GM04503 (cell line): ENCODE measurements at places on chromosomes 1 and 21.
A peak's percentile ranks its signal among the peaks of the same experiment; 100 is the strongest.

DNA sequence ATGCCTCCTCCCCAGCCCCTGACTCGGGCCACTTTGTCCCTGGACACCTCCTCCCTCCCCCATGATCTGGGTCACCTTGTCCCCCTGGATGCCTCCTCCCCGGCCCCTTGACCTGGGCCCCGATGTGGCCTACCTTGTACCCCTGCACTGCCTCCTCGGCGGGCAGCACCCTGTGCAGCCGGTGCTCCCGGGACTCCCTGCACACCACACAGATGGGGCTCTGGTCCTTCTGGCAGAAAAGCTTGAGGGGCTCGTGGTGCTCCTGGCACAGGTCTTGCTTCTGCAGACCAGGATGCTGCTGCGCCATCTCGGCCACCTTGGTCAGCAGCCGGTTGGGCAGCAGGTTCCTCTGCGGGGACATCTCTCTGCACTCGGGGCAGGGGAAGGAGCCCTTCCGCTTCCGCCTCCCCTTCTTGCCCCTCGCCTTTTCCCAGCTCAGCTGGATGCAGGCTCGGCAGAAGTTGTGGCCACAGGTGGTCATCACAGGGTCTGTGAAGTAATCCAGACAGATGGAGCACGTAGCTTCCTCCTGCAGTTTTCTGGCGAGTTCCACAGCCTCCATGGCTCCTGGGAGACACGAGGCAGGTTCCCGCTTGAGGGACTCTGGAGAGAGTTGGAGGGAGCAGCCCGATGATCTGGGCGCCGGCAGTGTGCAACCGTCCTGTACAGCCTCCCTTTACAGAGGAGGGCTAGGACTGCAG lies 2.0 kb downstream of the TRIM17 start:
- DNase-seq = no peak

GRCh38 chr1:15459771-15460707 lies 3.5 kb downstream of the CELA2A start:
- no peak for DNase-seq

DNA sequence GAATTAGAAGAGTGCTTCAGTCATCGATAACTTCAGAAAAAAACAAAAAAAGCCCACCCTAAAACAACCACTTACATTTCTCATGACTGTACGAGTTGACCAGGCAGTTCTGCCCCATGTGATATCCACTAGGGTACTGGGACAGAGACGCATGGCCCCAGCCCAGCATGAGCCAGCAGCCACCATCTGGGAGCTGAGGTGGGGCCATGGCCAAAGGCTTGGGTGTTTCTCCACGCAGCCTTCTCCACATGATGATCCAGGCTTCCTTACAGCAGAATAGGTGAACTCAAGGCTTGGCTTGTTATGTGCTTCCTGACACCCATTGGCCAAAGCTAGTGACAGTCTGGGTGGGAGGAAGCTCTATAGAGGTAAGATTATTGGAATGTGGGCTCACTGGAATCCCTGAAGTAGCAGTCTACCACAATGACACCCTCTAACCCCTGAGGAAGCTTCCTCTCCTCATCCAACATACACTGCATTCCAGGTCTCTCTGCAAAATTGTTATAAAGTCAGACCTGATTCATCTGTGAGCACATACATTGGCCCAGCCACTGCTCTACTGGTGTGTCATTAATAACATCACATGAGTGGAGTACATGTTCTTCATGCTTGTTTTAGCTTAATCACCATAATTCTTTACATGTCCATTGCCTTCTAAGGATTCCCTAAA lies 66.3 kb upstream of the NTPCR start:
- no peak for DNase-seq

DNA sequence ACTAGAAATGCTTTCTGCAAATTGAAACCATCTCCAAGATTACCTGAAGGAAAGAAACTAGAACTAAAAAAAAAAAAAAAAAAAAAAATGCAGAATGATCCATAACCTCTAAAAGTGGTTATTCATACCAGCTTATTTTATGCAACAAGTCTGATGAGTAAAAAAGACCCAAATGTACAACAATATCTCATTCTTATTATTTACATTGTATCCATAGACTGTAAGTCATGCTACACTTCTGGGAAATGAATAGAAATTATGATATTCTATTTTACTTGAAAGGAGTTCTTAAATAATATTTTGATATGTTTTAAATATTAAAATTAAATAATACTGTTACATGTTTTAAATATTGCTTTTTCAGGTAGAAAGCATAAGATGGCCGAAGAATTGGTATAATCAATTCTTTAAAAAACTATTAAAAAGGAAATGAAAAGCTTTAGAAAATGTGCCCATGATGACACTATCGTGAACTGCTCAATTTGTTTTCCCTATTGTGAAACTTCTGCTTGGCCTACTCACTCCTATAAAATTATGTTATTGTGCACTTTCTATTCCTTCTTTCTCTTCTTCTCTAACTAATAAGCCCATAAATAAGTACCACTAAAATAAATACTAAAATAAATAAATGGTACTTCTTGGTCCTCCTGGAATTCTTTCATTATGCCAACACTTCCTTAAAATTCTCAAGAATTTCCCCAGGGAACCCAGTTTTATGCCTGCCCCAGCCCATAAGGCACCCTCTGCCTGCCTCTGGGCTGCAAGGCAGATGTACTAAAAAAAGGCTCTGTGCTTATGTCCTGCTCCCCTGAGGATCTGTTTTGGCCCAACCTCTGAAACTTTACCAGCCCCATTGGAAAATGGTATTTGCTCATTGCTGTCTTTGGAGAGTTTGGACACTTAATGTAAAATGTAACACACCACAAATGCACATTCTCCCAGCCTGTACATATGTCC lies 18.1 kb downstream of the SAMSN1 start:
- no peak for DNase-seq

DNA sequence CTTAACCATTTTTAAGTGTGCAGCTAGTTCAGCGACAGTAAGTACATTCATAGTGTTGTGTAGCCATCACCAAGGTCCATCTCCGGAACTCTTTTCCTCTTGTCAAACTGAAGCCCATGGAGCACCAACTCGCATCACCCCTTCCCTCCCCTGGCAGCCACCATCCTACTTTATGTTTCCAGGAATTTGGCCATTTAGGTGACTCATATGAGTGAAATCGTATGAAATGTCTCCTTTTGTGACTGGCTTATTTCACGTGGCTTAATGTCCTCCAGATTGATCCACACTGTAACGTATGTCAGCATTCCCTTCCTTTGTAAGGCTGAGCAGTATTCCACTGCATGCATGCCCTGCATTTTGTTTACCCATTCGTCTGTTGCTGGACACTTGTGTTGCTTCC lies 2.5 kb downstream of the COL6A2 start:
- DNase-seq = peak; percentile 67

DNA sequence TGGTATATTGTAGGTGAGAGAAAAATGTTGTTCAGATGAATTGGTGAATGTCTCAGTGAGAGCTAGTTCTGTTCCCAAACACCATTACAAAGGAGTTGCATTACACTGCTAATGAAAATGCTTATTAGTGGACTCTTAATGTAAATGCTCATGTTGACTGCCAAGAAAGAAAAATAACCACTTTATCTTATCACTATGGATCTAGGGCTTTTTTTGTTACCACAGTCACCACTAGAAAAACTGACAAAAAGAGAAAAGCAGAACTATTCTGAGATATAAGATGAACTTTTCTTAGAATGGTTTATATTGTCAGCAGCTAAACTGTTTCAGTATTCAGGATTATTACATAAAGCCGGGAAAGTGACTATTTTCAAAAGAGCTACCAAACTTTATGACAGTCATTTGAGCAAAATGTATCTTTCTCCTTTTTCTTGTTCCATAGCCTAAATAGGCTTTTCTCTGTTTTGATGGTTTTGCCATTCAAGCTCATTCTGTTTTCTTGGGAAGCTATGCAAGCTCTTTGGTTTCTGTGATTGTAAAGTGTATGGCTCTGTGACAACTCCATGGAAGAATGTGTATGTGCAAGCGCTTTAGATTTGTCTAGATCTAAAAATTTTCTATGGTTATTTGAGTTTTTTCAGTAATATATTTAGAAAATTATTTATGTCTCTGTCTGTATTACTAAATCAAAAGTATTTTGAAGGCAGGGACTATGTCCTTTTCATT lies 64.2 kb upstream of the DPH5 start:
- no peak for DNase-seq

DNA sequence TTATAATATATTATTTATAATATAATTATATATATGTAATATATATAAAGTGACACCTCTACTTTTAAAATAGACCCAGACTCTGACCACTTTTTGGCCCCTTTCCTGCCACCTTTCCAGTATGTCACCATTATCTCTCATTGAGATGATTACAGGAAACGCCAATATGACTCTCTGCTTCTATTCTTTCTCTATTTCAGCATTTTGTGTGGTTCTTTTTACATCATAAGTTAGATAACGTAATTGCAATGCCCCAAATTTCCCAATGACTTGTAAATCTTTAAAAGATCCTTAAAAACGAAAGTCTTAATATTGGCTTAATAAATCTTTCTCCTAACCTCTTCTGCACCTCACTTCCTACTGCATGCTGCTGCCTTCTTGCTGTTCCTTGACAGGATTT lies 8.1 kb upstream of the GBP5 start:
- no peak for DNase-seq

GRCh38 chr1:201739492-201740085 lies 89.4 kb upstream of the IPO9 start:
- no peak for DNase-seq

- DNase-seq = no peak
Measured at GRCh38 chr1:64187646-64188045, 15.8 kb upstream of the UBE2U start.

- DNase-seq = no peak
Measured at GRCh38 chr1:51627672-51628071, 10.8 kb downstream of the OSBPL9 start.

DNA sequence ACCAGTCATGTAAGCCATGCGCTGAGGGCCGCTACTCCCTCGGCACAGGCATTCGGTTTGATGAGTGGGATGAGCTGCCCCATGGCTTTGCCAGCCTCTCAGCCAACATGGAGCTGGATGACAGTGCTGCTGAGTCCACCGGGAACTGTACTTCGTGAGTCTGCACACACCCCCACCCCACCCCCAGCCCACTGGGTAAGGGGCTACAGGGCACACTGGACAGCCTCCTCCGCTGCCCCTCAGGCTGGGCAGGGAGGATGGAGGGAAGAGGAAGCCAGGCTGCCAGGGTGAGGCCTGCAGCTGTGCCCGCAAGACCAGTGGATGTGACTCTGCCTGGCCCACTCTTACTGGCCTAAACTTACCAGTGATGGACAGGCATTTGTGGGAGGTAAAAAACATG lies 49.2 kb upstream of the SARS1 start:
- DNase-seq = no peak

DNA sequence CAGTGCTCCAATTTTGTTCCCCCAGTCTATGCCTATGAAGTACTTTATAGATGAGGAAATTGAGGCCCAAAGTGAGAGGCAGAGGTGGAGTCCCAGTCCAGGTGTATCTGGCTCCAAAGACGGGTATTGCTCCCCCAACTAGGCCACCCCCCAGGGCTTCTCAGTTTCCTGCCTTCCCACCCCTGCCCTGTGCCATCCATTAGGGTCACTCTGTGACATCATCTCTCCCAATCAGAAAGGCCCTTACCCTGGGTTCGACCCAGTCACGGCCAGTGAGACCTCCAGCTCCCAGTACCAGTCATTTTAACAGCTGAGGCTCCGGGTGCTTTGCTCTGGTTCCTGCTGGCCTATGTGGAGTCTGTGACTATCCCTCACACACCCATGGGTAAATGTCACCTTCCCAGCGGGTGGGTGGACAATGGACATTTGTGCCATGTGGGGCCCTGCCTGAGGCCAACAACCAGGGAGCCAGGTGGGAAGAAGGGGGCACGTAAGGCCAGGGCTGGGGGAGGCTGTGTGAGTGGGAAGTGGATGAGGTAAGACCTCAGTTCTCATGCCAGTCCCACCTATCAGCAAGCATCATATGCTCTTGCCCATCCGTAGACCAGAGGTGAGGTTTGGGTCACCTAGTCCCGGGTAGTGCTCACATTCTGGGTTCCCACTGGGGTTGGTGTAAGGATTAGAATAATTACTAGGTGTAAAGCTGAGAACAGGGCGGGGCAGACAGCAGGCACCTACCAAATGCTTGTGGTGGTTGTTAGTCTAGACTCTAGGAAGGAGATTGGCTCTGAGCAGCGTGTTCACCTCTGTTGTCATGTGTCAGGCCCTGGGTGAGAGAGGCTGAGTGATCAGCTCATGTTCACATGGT lies 685.9 kb downstream of the MATN1 start:
- DNase-seq = no peak

DNA sequence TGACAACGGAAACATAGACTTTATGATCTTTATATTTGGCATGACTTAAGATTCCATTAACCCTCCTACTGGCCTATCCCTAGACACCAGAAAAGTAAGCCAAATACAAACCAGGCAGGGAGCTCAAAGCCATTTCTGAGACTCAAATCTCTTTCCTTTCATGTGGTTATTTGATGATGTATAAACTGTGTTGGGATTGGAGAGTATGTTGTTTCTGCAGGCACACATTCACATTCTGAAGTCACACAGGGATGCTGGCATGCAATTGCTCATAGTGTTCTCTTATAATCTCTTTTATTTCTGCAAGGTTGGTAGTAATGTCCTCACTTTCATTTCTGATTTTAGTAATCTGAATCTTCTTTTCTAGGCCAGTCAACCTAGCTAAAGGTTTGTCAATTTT lies 5.8 kb downstream of the ZMYND12 start:
- DNase-seq = no peak

DNA sequence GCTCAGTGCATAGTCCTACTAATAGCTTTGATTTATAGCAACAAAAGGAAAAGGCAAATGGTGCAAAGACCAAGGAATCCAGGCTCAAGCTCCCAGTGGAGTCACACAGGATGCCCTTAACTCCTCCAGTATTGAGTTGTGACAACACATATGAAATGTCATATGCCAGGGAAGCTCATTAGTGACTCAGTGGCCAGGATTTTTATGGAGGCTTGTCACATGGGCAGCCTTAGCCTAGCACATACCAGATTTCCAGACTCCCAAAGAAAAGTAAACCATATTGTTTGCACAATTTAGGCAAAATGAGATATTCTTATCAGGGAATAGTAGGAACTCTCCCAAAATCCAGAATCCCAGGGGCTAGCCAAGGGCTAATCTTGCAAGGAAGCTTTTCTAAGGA lies 129.2 kb downstream of the MAGI3 start:
- DNase-seq = no peak

- no peak for DNase-seq
Measured at GRCh38 chr1:234519506-234519905, 40.5 kb upstream of the TARBP1 start.

DNA sequence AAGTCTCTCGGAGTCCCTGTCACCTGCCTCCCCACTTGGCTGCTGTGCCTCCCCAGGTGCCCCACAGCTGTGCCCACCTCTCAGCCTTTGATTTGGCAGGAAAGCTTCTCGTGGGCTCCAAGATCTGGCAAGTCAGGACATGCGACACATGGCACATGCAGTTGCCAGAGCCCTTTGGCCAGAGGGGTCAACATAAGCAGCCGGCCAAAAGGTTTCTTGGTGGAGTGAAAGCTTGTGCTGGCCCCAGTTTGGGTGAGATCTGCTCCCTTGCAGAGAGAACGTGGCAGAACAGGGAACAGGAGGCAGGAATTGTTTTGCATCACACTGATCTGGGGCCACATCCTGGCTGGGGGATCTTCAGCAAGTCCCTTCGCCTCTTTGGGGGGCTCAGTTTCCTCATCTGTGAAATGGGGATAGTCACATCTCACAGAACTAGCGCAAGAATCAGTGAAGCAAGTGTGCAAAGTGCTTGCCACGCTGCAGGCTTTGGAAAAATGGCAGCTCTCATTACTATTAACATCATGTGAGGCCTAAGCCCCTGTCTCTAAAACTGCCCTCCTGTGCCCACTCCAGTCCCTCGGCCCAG lies 232.6 kb downstream of the TRABD2B start:
- no peak for DNase-seq

GRCh38 chr1:230711245-230711644 lies 2.7 kb downstream of the AGT start:
- DNase-seq = no peak

- no peak for DNase-seq
Measured at GRCh38 chr1:203291201-203292096, 13.9 kb upstream of the BTG2 start.
